Adipose tissue (tissue), 3 donors: ENCODE measurements at places on chromosomes 11 and 22. TPM values are rescaled to one million over a fixed set of nuclear protein-coding genes. Genes with fewer than 3 reads are reported as not detected.

PKDREJ gene
- 0.06 TPM for polyA plus RNA-seq

MOV10L1 gene
- polyA plus RNA-seq = 0.79 TPM

HEPACAM gene
- polyA plus RNA-seq = 4.7 TPM

LARGE1 gene
- polyA plus RNA-seq = 4.0 TPM

MMP27 gene
- not detected for polyA plus RNA-seq

GAL gene
- polyA plus RNA-seq = 1.7 TPM

MS4A3 gene
- polyA plus RNA-seq = 0.07 TPM

IGSF9B gene
- polyA plus RNA-seq = 0.71 TPM
